Brain (organoid and tissue), 16 donors: ENCODE measurements at places on chromosomes 3 and 15. TPM values are rescaled to one million over a fixed set of nuclear protein-coding genes. Genes with fewer than 3 reads are reported as not detected.

DNA sequence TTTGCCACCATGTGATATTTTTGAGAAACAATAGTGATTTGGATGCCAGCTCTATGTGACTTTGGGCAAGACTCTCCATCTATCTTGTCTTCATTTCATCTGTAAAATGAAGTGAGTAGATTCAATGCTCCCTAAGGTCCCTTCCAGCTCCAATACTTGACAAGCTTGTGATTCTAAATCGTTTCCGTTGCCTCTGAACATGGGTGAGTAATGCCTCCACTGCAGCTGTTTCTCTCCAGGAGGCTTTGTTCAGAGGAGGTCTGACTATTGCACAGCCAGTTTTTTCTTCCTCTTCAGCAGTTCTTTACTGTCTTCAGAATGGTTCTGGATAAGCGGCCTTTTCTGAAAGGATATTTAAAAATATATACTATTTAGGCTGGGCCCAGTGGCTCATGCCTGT, 14.8 kb upstream of the TMOD3 start:
- no peak for DNase-seq

DNA sequence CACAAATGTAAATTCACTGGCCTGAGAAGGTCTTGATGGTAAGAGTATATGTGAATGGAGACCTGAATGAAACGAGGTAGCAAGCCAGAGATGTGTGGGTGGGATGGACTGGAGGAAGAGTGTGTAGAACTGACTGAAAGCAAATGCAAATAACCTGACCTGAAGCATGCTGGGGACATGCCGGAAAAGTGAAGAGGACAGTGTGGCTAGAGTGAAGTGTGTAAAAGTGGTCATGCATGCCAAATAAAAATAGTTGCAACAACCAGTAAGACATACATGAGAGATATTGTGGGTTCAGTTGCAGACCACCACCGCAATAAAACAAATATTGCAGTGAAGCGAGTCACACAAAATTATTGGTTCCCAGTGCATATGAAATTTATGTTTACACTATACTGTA, 82.3 kb downstream of the LPP start:
- no peak for DNase-seq

Gene PPARG
- 0.78 TPM for polyA plus RNA-seq

DNA sequence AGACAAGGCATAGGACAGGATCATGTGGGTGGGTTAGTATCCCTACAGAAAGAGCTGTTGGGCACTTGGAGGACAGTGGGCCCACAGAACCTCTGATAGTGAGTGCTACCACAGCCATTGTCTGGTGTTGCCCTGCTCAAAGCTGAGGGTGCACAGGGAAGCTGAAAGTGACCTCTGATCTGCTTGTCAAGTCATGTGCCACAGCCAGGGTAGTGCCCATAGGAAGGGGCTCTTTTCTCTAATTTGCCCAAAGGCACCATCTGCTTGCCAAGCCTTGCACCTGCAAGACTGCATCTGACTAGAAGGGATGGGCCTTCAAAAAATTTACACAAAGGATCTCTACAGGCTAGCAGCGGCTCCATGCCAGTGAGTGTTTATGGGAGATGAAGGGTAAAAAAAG, 87.4 kb upstream of the GSK3B start:
- no peak for DNase-seq

GRCh38 chr3:187046033-187046432, 93.3 kb downstream of the RPL39L start:
- DNase-seq: no peak

DNA sequence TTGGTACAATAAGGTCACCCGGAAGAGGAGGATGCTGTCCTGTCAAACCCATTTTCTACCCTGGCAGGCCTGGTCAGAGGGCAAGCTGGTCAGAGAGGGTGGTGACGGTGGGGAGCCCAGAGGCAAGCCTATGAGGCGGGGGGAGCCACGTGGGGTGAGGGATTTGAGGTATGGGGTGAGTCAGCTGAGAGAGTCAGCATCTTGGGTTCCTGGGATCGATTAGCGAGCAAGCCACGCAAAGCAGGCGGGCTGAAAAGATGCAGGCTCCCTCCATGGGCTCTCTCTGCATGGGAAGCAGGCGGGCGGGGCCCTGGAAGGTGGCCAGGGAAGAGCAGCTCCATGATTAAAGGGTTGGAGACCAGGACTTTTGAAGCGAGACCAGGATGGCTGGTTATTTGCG, 48.1 kb downstream of the MAGEF1 start:
- DNase-seq: no peak

Gene SYNPR
- polyA plus RNA-seq: 8.1 TPM

- no peak for DNase-seq
These were observed 7.1 kb downstream of the SIAH2 start for GRCh38 chr3:150755902-150756301.

DNA sequence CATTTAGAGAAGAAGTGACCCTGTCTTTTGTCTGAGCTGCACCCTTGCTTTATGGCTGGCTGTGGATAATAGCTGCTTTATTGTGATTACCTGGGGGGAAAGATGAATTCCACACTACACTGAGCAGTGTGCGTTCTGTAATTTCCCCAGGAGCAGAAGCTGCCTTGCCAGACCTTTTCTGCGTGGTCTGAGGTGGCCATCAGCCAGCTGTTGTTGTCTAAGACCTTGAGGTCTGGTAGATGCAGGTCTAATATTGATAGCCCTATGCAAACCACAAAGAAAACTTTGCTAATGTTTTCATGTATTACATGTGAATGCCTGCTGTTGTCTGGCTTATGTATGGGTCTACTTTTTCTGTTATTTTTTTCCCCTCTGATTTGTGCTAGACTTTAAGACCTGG, 144.6 kb downstream of the THSD4 start:
- no peak for DNase-seq

- peak; percentile 25 for DNase-seq
These were observed 81.2 kb upstream of the PLXND1 start for GRCh38 chr3:129687586-129688125.

DNA sequence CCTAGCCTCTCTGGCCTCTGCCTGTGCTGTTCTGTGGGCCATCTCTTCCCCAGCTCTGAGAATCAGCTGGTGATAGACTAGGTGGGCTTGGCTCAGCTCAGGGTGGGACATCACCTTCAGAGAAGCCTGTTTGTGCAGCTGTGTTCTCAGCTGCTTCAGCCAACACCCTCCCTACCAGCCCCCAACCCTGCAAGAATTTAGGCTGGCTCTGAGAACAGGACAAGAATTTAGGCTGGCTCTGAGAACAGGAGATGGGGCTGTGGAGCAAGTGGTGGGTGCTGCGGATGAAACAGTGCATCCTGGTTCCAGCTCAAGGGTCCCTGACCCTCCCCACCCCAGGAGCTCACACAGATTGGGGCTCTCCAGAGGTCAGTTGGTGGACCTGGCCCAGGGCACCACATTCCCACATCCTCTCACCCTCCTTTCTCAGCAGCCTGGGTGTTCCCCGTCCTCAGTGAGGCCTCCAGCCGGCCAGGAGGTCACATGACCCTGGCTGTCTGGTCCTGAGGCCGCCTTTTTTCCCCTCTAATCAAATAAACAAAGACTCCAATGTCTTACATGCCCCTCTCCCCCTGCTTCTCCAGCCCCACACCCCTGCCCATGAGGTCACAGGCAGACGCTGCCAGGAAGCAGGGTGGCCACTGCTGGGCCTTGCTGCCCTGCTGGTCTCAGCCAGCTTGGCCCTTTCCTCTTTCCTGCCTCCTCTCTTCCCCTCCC, 14.9 kb downstream of the PLEKHO2 start:
- peak; percentile 9 for DNase-seq
